Stimulated activated CD8-positive, alpha-beta memory T cell treated with anti-CD3 and anti-CD28 coated beads, Interleukin-15, amount 100 ng/mL, for 1 hour (primary cell): ENCODE measurements at places on chromosomes 1 and 21.

DNA sequence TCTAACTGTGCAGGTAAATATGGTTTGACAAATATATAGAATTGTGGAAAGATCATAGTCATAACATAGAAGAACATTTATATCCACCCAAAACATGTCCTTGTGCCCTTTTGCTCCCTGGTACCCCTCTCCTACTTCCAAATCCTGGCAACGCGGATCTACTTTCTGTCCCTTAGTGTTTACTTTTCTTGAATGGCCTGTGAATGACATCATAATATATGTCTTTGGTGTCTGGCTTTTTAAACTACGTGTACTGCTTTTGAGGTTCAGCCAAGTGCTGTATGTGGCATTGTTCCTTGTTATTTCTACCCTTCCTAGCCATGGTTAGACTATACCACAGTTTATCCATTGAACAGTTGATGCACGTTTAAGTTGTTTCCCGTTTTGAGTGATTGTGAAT is 155.6 kb downstream of the SDCCAG8 start:
- DNase-seq, result no peak

DNA sequence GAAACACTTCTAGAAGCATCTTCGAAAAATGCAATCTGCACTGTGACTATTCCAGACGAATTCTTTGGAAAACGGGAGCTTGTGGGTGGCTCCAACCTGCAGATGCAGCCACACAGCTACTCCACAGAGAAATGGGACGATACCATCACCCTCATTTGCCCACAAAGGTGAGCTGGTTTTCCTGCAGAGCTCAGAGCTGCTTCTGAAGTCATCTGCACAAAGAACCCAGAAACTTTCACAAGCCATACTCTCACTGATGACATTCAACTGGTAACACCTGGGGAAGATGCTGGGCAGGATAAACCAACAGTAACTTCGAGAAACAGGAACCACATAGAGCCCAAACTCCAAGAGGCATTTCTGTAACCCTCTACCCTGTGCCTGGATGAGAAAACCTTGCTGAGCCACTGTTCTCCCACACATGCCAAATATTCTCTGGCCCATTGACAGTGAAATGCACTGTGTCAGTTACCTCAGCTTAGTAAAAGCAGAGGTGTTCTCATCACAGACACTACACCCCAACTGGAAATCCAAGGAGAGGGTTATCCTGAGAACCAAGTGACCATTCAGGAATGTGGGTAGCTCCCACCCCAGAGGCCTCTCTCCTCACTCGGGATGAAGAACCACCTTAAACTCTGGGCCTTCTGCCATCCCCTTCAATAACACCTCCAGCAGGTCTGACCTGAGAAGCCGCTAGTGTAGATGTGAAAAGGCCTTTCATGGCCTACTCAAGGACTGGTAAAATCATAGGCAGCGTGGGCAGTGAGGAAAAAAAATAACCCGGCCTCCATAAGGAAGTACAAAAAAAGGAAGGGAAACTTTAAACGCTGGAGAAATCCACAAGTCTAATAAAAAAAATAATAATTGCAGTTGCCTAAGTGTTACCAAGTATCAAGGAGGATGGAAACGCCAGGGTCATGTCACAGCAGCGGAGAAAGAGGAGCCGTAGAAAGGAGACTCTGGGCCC is 56.7 kb downstream of the HSF2BP start:
- DNase-seq, result no peak

GRCh38 chr1:6331543-6332273 is 61.9 kb downstream of the ACOT7 start:
- DNase-seq, result no peak

DNA sequence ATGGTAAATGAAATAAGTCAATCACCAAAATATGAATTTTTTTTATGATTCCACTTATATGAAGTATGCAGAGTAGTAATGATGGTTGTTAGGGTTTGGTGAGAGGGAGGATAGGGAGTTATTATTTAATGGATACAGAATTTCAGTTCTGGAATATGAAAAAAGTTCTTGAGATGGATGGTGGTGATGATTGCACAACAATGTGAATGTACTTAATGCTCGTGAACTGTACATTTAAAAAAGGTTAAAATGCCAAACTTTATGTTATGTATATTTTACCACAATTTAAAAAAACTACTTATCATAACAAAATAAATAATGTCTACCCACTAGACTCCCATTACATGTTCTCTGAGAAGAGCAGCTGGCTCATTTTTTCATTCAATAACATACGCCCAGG is 55.4 kb upstream of the TTC39A start:
- no peak for DNase-seq

GRCh38 chr21:14842601-14843000 is 222.2 kb downstream of the NRIP1 start:
- no peak for DNase-seq

GRCh38 chr21:43917515-43918384 is 52.7 kb downstream of the AGPAT3 start:
- no peak for DNase-seq

GRCh38 chr1:42960122-42960390 is 1.4 kb upstream of the SLC2A1 start:
- DNase-seq, result no peak

GRCh38 chr1:160818207-160818937 is 22.4 kb downstream of the LY9 start:
- DNase-seq, result no peak

- DNase-seq, result no peak
Measured at GRCh38 chr1:61450872-61451571, 273.9 kb downstream of the TM2D1 start.

- no peak for DNase-seq
Measured at GRCh38 chr1:163467289-163467688, 145.5 kb downstream of the NUF2 start.

GRCh38 chr1:46011121-46011695 is 121.2 kb downstream of the PIK3R3 start:
- no peak for DNase-seq

DNA sequence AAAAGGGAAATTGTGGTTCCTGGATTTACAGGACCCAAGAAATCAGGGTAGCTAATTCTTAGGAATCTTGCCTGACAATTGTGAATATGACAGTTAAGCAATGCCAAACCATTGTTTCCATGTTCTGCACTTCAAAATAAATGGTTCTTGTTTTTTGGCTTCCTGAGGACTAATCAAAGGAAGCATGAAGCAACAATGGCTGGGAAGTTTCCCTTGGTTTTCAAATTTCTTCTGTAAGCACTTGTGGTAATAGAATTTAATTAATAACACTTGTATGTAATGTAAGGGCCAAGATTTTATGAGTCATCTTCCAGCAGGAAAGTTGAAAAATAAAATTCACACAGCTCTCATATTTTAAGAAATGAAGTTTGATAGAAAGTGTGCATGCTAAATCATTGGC is 31.7 kb downstream of the JAM2 start:
- no peak for DNase-seq

GRCh38 chr1:239884796-239885195 is 206.9 kb upstream of the FMN2 start:
- no peak for DNase-seq

GRCh38 chr21:28712411-28712810 is 280.3 kb downstream of the LTN1 start:
- DNase-seq, result no peak

DNA sequence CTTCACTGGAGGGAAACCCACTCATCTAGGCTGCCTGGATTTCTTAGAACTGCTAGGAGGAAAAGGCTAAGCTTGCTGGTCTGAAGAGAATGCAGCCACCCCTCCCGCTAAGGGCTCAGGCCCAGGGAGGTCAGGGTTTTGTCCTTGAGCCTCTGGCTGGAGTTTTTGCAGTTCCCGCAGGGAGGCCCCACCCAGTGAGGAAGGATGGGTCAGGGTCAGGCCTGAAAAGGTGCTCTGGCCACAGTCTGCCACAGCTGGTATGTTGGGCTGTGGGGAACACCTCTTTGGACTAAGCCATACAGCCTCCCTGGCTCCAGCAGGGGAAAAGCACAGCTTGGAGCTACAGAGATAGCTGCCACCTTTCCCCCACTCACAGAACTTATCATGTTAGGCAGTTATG is 71.4 kb upstream of the PAPPA2 start:
- no peak for DNase-seq

DNA sequence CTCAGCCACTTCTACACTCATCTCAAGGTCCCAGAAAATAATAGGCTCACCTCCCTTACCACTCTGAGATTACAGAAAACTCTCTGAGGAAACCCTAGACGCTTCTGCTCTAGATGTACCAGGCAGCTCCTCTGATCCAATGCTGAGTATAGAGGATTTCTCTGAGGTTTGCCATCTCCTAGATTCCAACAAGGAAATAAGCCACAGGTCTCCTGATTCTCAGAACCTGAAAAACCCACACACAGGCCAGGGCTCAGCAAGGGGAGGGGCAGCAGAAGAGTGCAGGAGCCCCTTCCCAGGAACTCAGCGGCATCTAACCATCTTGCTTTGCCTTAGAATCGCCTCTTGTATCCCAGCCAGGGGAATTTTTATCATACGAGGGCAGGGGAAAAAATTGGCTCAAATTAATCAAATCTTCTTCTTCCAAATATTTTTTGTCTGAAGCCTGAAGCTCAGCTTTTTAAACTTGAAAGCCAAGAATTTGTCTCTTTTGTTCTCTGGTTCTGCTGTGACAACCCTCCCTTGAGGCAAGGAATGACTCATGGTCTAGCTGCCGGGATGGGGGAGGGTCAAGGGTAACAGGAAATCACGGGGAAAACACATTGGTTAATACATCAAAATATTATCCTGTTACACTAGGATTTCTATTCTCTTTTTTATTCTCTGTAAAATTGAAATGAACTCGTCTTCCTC is 30.8 kb downstream of the GORAB start:
- DNase-seq, result no peak

DNA sequence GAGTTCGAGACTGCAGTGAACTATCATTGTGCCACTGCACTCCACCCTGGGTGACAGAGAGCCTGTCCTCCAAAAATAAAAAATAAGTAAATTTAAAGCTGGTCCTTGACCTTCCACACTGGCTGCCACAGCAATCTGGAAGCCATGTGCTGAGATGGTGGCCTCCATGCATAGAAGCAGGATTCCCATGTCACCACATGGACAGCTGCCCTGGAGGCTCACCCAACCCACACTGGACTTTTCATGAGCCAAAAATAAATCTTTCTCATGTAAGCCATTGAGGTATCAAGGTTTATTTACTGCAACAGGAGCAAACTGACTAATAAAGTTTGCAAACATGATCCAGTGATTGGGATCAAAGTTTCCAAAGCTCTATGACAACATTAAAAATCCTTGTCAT is 88.5 kb downstream of the SETD4 start:
- no peak for DNase-seq

DNA sequence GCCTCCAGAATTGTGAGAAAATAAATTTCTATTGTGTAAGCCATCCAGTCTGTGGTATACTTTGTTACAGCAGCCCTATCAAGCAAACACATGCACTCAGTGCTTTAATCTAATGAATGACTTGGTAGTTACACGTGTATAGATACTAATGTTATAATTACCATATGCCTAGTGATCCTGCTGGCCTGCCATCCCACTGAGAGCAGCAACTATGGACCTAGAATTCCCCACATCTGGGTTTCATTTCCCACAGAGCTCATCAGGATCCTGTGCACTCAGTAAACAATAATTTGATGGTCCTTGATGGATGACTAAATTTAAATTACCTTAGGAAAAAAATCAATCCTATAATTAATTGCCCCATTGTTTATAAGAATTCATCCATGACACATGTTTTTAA is 86.5 kb upstream of the RGS1 start:
- no peak for DNase-seq

GRCh38 chr1:234544087-234544579 is 65.2 kb upstream of the TARBP1 start:
- DNase-seq, result no peak

GRCh38 chr1:109531826-109532364 is 7.8 kb upstream of the GPR61 start:
- DNase-seq, result no peak

GRCh38 chr1:92085727-92086126 is 5.6 kb downstream of the BTBD8 start:
- DNase-seq, result no peak

DNA sequence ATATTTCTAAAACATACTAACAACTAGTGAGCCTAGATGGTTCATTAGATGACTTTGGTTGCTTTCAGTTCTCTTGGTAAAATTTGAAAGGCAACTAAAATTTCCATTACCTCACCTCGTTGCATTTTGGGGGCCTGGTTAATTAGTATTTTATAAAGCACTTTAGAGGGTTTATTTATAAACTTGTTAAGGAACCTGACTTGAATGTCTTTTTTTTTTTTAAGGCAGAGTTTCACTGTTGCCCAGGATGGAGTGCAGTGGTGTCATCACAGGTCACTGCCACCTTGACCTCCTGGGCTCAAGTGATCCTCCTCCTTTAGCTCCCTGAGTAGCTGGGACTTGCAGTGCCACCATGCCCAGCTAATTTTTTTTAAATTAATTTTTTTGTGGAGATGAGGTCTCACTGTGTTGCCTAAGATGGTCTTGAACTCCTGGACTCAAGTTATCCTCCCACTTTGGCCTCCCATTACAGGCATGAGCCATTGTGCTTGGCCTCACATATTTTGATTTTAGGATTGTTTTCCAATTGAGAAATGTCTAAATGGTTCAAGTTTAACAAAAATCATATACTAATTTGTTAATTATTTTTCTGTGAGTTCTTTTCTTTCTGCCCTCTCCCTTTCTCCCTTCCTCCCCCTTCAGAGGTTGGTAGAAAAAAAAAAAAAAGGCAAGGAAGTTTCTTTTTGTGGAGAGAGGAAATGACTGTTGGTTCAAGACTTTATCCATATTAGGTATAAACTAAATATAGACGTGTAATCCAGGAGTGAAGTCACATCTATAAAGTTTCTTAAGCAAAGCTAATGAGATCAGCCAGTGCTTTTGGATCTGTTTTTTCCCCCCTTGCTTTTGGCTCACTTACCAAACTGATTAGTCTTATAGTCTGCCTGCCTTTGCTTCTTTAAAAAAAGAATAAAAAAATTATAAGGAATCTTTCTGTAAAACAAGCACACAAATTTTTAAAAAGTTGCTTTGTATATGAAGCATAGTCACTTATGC is 24.7 kb downstream of the CLIC4 start:
- DNase-seq, result no peak

GRCh38 chr1:41657679-41658295 is 173.3 kb upstream of the EDN2 start:
- DNase-seq, result no peak

DNA sequence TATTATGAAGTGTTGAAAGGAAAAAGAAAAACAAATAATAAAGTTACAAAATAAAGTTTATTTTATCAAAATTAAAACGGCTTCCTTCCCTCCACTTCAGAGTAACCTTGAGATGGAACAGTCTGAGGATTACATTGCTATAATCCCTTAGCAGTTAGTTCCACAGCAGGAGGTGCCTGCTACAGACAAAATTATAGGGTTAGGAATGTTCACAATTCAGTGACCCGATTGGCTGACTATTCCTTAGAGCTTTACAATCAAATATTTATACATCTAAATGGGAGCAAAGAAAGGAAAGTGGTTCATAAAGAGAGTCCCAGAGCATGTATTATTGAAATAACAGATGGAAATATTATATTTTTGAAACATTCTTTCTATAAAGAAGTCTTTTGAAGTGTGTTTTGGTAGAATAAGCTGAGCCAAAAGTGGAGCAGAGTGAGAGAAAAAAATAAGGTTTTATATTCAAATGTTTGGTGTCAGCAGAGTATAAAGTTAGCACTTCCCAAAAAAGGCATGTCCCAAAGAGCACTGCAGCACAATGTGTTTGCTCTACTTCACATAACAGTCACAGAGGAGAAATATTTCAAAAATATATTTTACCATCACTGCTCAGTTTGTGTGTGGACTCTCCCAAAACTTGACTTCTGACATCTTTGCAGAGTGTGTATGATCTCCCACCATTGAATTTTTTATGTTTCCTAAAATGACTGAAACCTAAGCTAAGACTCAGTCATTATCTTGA is 71.4 kb upstream of the GORAB start:
- no peak for DNase-seq
